Skin of body (tissue), 3 donors: ENCODE measurements at places on chromosomes 4 and X. TPM values are rescaled to one million over a fixed set of nuclear protein-coding genes. Genes with fewer than 3 reads are reported as not detected.
A peak's percentile ranks its signal among the peaks of the same experiment; 100 is the strongest.

- DNase-seq: no peak
Measured at GRCh38 chrX:38318196-38318595, 9.1 kb downstream of the RPGR start.

GRCh38 chr4:4200624-4201023 lies 26.1 kb downstream of the OTOP1 start:
- no peak for DNase-seq

DNA sequence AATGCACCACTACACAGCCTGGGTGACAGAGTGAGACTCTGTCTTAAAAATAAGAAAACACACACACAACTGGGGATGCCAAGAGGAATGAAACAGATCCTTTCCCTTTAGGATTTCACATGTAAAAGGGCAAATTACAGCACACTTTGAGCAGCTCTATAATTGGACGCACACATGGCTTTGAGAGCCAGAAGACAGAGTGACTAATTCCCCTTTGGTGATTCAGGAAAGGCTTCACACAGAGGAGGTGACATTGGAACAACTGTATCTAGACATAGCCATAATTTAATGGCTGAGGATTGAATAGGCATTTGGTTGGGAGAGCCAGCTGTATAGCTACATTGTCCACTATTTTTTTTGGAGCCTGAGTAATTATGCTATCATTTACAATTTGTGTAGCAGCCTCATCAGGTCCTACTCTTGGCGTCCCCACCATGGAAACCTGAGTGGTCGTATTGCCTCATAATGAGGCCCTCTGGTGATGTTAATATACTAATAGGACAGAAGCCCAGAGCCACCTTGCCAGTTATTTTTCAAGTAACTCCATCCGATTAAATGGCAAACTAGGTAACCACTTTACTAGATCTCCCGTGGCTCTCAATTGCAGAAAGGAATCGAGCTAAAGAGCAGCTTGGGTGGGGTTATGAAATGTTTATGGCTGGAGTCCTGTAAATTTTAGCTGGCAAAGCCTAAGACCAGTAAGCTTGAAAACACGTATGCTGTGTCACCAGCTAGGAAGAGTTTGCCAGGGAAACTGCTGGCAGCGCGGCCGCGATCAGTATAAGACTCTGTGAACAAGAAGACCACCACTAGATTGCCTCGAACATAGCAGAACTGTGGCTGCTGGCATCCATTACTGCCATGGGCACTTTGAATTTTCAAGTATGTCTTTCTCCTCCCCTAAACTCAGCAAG lies 8.5 kb upstream of the PPEF1 start:
- no peak for DNase-seq

GRCh38 chrX:110373310-110373709 lies 14.7 kb downstream of the RTL9 start:
- DNase-seq: no peak

DNA sequence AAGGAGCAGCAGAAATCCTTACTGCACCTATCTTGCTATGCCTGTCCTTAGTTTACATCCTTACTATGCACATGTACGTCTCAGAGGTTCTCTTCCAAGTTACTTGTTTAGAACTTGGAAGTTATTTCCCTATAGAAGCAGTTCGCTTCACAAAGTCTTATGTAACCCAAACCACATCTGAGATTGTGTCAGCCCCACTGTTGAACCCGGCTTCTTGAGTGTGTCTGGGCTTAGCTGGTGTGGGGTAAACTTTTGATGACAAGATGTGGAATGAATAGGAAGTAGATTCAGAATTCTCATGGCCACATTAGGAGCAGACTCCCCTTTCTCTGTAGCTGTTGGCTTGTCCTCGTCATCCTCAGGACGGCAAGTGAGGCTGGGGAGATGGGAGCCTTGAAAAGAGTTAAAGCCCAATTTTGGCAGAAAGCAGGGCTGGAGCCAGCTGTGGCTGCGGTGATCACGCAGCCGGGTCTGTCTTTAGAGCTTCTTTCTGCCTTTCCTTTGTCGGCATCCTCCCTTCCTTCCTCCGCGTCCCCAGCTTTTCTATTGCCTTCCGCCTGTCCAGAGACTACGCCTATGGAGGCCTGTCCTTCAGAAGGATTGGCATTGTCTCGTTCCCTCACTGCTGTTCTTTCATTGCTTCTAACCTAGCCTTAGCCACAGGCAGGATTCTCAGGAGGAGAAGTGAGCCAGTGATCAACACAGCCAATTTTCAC lies 23.0 kb upstream of the LIMCH1 start:
- no peak for DNase-seq

- DNase-seq: no peak
Measured at GRCh38 chr4:52788806-52789205, 37.6 kb upstream of the ERVMER34-1 start.

- no peak for DNase-seq
Measured at GRCh38 chr4:1799387-1800375, 6.6 kb downstream of the FGFR3 start.

DNA sequence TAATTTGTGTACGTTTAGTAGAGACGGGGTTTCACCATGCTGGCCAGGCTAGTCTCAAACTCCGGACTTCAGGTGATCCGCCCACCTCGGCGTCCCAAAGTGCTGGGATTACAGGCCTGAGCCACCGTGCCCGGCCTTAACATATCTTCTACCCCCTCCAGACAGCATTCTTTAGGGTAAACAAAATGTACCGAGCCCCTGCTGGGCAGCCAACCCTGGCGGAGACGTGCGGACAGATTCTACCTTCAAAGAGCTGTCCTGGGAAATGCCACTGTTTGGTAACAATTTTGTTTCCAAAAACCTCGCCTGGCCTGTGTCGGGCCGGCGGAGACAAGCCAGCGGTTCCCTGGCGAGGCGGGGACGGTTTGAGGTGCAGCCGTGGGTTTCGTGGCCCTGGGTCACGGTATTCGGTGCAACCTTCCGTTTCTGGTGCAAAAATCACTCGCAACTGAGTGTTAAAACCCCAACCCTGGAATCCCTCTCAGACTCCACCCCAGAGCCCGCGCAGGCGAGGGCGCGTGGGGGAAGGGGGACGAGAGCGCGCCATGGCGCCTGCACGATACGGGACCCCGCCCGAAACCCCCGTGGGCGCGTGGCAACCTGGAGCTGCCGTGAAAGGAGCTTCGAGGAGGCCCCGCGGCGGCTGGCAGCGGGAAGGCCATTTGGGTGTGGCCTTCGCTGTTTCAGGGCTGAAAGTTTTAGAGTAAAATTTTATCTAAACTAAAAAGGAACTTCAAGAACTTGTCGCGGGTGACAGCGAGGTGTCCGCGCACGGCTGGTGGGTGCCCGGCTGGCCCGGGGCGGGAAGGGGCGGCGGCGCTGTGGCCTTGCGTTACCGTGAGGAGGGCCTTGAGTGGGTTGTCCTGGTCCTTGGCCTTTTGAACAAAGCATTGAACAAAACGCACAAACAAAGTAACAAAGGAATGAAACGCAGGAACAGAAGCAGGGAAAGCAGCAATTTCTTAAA lies 17.0 kb downstream of the MRFAP1 start:
- no peak for DNase-seq

DNA sequence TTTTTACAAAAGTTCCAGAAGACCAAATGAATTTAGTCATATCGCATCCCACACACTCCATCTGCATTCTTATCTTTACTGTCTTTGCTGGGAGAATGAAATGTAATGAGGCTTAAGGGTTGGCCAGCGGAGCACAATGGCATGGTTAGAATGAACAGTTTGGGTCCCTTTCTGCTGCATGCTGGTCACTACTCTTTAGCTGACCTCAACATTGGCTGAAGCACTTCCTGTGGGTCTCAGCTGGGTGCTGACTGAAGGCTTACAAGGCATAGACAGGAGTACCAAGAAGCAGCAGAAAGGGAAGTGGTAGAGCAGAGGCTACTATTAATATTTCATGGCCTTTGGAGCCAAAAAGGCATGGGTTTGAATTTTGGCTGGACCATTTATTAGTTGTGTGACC lies 159.4 kb upstream of the GPC4 start:
- no peak for DNase-seq

GRCh38 chrX:155048977-155049619 lies 21.8 kb downstream of the CMC4 start:
- DNase-seq: no peak

- DNase-seq: no peak
Measured at GRCh38 chrX:149458586-149458985, 46.5 kb downstream of the IDS start.

- no peak for DNase-seq
Measured at GRCh38 chr4:8939160-8939839, 67.7 kb upstream of the HMX1 start.

GRCh38 chr4:16659079-16659478 lies 239.4 kb downstream of the LDB2 start:
- peak; percentile 90 for DNase-seq

GRCh38 chr4:53161787-53162433 lies 204.0 kb downstream of the SCFD2 start:
- DNase-seq: peak; percentile 79

- no peak for DNase-seq
Measured at GRCh38 chr4:3462321-3462789, 751 bp upstream of the DOK7 start.

DNA sequence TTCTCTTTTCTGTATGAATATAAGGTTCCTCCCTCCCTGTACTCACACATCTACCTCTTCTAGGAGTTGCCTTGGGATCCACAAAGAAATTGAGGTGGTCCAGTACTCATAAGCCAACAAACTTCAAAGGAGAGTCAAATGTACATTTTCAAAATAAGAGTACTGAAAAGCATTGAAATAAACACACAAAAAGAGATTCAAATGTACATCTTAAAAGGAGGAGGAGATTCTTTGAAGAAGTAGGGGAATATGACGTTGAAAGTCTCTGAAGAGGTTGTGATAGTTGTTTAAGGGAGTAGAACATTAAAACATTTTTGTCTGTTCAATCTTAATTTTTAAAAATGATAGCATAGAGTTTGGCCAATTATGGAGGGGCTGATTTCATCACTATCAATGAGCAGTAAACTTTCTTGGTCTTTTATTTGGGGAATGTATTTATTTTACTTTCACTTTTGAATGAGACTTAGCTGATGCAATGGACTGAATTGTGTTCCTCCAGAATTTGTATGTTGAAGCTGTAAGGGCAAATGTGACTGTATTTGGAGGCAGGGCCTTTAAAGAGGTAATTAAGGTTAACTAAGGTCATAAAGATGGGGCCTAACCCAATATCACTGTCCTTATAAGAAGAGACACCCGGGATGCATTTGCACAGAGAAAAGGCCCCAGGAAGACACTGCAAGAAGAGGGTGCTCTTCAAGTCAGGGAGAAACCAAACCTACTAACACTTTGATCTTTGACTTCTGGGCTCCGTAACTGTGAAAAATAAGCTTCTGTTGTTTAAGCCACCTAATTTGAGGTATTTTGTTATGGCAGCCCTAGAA lies 226.3 kb upstream of the PGRMC2 start:
- DNase-seq: no peak

- no peak for DNase-seq
Measured at GRCh38 chrX:46681849-46682248, 77.1 kb downstream of the SLC9A7 start.

DNA sequence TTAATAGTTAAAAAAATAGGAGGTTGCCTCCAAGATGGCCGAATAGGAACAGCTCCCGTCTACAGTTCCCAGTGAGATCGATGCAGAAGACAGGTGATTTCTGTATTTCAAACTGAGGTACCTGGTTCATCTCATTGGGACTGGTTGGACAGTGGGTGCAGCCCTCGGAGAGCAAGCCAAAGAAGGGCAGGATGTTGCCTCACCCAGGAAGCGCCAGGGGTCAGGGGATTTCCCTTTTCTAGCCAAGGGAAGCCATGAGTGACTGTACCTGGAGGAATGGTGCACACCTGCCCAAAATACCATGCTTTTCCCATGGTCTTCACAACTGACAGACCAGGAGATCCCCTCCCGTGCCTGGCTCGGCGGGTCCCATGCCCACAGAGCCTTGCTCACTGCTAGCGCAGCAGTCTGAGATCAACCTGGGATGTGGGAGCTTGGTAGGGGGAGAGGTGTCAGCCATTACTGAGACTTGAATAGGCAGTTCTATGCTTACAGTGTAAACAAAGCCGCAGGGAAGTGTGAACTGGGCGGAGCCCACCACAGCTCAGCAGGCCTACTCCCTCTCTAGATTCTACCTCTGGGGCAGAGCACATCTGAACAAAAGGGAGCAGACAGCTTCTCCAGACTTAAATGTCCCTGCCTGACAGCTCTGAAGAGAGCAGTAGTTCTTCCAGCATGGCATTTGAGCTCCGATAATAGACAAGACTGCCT lies 47.5 kb downstream of the PPA2 start:
- DNase-seq: no peak

DNA sequence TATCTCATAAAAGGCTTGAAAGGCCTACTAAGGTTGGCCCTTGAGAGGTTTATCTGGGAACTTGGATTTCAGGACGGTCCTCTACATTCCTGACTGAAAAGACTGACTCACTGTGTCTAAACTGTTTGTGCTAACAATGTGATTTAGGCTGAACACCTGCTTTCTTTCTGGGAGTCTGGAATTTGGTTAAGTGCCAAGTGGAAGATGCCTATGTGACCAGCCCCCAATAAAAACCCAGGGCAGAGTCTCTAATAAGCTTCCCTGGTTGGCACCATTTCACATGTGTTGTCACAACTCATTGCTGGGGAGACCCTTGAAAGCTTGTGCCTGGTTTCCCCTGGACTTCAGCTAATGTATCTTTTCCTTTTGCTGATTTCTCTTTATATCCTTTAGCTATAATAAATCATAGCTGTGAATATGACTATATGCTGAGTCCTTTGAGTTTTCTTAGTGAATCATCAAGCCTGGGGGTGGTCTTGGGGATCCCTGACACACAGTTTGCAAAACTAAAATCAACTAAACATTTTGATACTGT lies 55.1 kb downstream of the GPR82 start:
- DNase-seq: no peak

DNA sequence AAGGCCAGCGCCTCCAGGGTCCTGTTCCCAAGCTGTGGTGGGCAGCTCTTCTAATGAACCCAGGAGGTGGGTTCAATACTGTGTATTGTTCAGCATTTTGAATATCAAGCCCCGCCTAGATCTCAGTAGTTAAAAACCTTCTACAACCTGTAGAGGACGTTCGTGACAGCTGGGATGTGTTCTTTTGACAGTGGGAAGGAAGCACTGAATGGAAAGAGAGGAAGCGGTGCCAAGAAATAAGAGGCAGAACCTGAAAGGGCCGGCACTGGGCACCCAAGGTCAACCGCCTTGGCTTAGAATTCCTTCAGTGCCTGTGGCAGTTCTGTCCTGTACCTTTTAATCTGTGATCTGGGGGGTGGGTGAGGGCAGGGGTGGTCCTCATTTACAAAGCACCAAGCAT lies 73.1 kb downstream of the CC2D2A start:
- no peak for DNase-seq

DNA sequence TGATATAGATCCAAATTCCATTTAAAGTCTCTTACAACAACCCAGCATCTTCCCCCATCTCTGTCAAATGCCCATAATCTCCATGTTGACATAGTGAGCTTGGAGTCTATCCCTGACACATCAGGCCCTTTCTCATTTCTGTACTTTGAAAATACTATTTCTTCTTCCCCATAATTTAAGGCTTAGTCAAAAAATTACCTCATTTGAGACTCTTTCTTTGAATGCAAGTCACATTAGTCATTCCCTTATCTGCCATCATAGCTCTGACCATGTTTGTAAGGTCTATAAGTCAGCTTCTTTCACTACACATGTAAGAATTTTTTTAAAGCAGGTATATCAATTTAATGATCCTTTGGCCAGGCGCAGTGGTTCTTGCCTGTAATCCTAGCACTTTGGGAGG lies 99.9 kb downstream of the DDX60 start:
- no peak for DNase-seq

Gene SPANXD
- not detected for total RNA-seq

Gene CLCN4
- total RNA-seq: 7.4 TPM

Gene SPACA5
- total RNA-seq: not detected

Gene DMD
- total RNA-seq: 87.0 TPM

Gene YIPF7
- total RNA-seq: 0.79 TPM

Gene TAPT1
- 34.4 TPM for total RNA-seq

Gene TBC1D25
- total RNA-seq: 4.8 TPM

Gene F11
- total RNA-seq: not detected

Gene ATP2B3
- total RNA-seq: 0.10 TPM

Gene CABS1
- not detected for total RNA-seq
